ENCODE measurements at places on chromosomes 7 and 10.
A peak's percentile ranks its signal among the peaks of the same experiment; 100 is the strongest.

DNA sequence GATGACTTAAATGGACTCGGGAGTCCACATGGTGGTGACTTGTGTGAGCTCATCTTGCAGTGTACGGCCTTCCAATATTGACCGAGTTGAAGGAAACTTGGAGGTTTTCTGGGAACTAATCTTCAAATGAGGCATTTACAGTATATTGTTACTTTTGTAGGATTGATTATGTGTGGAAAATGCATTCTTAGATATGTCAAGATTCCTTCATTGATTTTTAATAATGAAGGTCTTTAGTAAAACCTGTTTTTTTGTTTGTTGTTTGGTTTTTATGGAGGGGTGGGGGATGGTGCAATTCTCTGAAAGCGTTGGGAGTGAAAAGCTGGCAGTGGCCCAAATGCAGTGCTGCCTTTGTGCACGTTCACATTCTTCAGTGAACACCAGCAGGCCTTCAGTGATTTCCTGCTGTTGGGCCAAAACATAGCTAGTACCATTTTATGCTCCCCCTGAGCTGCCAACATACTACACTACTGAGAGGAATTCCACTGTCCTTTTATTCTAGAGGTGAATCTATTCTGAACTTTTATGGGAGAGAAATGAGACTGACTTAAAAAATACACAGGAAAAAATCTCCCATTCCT, 50.4 kb downstream of the CCNY start:
- no peak for DNase-seq

- peak; percentile 53 for DNase-seq
These were observed 42.7 kb upstream of the CHST3 start for GRCh38 chr10:71921324-71922027.

GRCh38 chr10:32687116-32687515, 241.2 kb downstream of the CCDC7 start:
- DNase-seq: no peak

DNA sequence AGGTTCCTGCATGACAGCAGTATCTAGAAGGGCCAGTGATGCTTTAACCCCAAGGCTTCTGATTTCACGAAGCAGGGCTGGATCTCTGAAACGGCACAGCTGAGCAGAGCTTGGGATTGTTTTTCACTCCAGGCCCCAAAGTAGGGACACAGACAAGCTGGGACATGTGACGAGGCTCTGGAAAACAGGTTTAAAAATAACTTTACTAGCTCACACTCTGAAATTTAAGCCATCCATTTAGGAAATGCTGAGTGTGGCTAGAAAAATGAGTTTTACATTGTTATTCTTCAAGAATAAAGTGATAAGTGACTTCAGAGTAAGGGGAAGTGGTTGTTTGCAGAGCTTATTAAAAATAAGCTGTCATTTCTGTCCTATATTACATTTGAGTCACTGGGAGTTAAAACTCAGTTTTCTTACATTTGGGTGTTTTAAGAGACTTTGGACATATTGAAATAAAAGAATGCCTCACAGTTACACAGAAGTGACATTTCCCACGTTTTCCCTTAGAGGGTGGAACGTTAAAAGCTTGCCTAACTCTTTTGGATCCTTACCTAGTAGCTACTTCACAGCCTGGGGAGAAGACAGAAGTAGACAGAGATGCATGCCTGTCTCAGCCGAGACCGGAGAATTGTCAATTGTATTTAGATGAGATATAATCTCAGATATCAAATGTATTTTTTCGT, 107.8 kb downstream of the GALNT17 start:
- no peak for DNase-seq

- no peak for DNase-seq
These were observed 543.5 kb upstream of the ADARB2 start for GRCh38 chr10:2280713-2281300.

GRCh38 chr10:110992006-110992800, 72.8 kb downstream of the SHOC2 start:
- no peak for DNase-seq

- no peak for DNase-seq
These were observed 28.0 kb upstream of the COMTD1 start for GRCh38 chr10:75263806-75264205.

DNA sequence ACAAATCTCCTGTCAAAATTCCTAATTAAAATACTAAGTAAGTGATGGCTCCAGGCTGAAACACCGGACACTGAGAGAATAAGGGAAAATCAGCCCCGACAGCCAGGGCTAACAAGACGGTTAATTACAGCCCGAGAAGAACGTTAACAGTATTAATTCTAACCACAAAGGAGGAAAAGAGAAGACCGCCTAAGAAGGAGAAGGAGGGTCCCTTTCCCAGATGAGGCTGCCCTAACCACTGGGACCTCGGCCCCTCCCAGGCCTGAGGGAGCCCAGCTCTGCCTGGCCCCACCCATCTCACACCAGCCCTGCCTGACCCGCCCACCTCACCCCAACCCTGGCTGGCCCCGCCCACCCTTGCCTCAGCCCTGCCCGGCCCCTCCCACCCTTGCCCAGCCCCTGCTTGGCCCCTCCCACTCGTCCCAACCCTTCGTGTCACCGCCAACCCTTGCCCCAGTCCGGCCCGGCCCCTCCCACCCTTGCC, 51.3 kb downstream of the PWWP2B start:
- no peak for DNase-seq

- DNase-seq: no peak
These were observed 29.6 kb downstream of the WBP1L start for GRCh38 chr10:102773320-102773719.
